ENCODE measurements at places on chromosomes 2 and 18.

- DNase-seq, result no peak
Measured at GRCh38 chr2:208329485-208329884, 63.4 kb downstream of the PIKFYVE start.

GRCh38 chr2:75852639-75853038 lies 141.9 kb upstream of the GCFC2 start:
- DNase-seq, result no peak

DNA sequence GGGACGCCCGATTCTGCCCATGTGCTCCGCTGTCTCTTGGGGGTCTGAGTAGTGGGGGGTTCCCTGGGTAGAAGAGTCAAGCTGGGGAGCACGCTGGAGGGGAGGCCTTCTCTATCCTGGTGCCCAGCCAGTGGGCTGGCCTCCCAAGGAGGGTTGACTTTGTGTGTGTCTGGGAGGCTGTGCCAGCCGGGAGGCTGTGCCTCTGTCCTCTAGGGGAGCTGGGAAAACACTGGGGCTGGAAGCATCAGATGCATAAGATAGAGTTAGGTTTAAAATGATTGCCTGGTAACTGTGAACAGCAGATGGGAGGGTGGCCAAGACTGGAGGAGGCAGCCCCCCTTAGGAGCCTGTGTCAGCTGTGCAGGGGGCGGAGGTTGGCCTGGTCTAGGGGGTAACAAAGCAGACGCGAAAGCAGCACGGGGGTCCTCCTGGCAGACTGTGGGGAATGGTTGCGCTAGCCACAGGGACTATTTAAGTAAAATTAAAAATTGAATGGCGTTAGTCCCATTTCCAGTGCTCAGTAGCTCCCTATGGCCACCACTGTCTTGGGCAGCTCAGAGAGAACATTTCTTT lies 1.3 kb downstream of the ING5 start:
- DNase-seq, result no peak

GRCh38 chr2:8304821-8305766 lies 376.8 kb upstream of the ID2 start:
- no peak for DNase-seq

GRCh38 chr2:134717286-134718022 lies 1.3 kb downstream of the TMEM163 start:
- DNase-seq, result no peak

GRCh38 chr18:54696616-54697293 lies 105.7 kb downstream of the DYNAP start:
- no peak for DNase-seq

GRCh38 chr18:60599267-60599666 lies 226.7 kb upstream of the MC4R start:
- no peak for DNase-seq

GRCh38 chr2:45287045-45287444 lies 277.8 kb upstream of the SIX2 start:
- DNase-seq, result no peak

GRCh38 chr2:42035241-42035640 lies 12.6 kb upstream of the PKDCC start:
- DNase-seq, result no peak

- peak; percentile 50 for DNase-seq
Measured at GRCh38 chr2:88754585-88755320, 63.3 kb downstream of the RPIA start.

DNA sequence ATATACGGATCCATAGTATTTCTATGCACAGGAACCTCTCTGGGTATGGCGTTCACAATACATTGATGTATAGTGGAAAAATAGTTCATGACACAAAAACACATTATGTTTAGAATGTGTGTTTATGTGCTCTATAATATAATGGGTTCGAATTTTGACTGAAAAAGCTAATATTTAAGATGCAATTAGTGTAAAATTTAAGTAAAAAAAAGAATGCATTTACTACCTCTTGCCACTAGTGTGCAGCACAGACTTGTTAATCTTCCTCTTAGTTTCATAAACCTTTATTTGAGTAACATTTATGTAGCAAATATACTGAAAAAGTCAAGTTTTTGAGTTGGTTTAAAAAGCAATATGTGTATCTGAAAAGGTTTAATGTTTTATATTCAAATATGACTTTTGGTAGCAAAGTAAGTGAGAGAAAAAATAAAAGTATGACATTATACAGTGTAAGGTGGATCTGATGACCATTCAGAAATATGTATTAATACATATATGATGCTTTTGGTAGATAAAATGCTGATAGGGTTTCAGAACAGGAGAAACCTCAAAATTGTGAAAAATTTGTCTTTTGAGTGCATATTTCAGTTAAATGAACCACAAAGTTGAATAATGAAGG lies 49.4 kb downstream of the CCDC102B start:
- peak; percentile 27 for DNase-seq

DNA sequence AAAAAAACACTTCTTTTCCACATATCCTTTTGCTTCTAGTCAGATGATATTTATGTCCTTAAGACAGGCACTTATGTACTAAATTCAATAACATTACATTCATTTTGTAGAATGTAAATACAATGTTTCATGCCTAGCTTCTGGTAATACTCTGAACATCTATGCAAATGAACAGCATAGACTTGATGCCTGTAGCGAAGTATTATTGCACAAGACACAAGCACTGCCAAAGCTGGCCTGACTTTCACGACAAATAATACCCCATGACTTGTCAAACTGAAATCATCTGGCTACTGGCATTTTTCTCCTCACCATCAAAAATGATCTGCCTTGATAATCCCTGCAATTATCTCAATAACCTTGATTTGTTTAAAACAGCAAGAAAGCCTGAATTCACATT lies 101.3 kb downstream of the L3MBTL4 start:
- DNase-seq, result no peak

DNA sequence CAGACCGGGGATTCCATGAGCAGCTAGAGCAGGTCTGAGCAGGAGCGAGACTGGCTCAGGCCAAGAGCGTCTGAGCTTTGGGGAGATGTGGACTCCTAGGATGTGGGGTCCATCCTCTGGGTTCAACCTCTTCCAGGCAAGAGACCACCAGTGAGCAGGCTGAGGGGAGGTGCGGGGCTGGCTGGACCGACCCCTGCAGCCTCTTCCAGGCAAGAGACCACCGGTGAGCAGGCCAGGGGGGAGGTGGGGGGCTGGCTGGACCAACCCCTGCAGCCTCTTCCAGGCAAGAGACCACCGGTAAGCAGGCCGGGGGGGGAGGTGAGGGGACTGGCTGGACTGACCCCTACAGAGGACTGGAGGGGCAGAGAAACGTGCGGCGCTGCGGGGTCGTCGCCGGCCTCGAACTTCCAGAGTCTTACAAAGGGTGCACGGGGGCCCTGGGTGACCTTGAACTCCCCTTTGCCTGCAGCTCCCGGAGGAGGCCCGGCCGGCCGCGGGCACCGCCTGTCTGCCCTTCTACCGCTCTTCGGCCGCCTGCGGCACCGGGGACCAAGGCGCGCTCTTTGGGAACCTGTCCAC lies 63.4 kb downstream of the TPO start:
- no peak for DNase-seq

Data from Jurkat, Clone E6-1 (cell line).